ENCODE measurements at places on chromosomes 2 and 18.

- no peak for DNase-seq
These were observed 135.2 kb downstream of the PRPF40A start for GRCh38 chr2:152582081-152582480.

GRCh38 chr2:53672881-53673522, 94.6 kb upstream of the CHAC2 start:
- DNase-seq: no peak

GRCh38 chr2:760001-760400, 82.8 kb upstream of the TMEM18 start:
- no peak for DNase-seq

- peak; percentile 89 for DNase-seq
These were observed 862 bp upstream of the TMEM177 start for GRCh38 chr2:119678021-119678656.

- no peak for DNase-seq
These were observed 551.6 kb downstream of the ZEB2 start for GRCh38 chr2:143968360-143968759.

- DNase-seq: no peak
These were observed 250.6 kb downstream of the CYP26B1 start for GRCh38 chr2:71897137-71897480.

Measured in NCI-H1092 treated with DMSO at 0.1 percent for 48 hours (cell line).